ENCODE measurements at places on chromosomes 4 and X. TPM values are rescaled to one million over a fixed set of nuclear protein-coding genes. Genes with fewer than 3 reads are reported as not detected.

Gene SCML1
- polyA plus RNA-seq = 10.6 TPM

Gene PLAC8
- polyA plus RNA-seq = not detected

Gene TCEAL7
- 15.4 TPM for polyA plus RNA-seq

Gene BEX5
- not detected for polyA plus RNA-seq

Gene EFHC2
- 0.24 TPM for polyA plus RNA-seq

Gene AASDH
- 3.5 TPM for polyA plus RNA-seq

Gene SPIN3
- 4.7 TPM for polyA plus RNA-seq

Gene EGFL6
- polyA plus RNA-seq = not detected

Gene PTCHD1
- not detected for polyA plus RNA-seq

Gene ARMCX6
- 77.4 TPM for polyA plus RNA-seq

Gene SSX1
- not detected for polyA plus RNA-seq

Gene KLHL4
- 0.50 TPM for polyA plus RNA-seq

Gene MTMR8
- polyA plus RNA-seq = not detected

Gene LINC00632
- polyA plus RNA-seq = 21.9 TPM

Gene RTL9
- polyA plus RNA-seq = 0.30 TPM

Gene L1CAM
- polyA plus RNA-seq = 1.9 TPM

Gene CORIN
- polyA plus RNA-seq = 24.7 TPM

Gene CYP2U1
- 6.1 TPM for polyA plus RNA-seq

Gene SERTM2
- 0.07 TPM for polyA plus RNA-seq

All from IMR-90 (cell line).